Suppressor macrophage treated with lipopolysaccharide for 4 hours (primary cell): ENCODE measurements at places on chromosomes 1 and 21.

- DNase-seq: no peak
Measured at GRCh38 chr1:119834990-119835389, 23.7 kb upstream of the REG4 start.

DNA sequence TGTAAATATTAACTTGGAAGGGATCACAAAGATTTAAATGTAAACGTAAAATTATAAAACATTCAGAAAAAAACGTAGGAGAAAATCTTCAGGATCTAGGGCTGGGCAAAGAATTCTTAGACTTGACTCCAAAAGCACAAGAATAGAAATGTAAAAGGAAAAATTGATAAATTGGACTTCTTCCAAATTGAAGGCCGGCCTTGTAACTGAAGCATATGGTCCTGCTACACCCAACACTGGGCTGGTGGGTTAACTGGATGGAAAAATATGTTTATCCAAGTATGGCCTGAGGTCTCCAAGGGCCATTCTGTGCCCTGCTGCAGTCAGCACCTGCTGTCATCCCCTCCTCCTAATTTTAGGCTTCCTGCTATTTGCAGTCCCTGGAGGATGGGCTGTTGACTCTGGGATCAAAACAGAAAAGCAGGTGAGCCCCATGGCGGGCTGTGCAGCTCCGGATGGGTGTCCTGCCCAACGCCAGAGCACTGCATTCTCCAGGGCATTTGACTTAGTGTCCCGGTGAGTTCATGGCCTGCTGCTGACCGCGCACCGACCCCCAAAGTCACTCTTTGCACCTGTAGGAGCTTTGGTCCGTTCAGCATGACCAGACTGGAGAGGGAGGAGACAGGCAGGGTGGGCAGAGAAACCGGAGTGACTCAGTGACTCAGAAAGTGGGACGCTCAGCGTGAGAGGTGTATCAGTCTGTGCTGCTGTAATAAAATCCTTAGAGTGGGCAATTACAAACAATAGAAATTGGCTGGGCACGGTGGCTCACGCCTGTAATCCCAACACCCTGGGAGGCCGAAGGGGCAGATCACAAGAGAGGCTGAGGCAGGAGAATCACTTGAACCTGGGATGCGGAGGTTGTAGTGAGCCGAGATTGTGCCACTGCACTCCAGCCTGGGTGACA, 6.1 kb upstream of the AIRE start:
- no peak for DNase-seq

- DNase-seq: no peak
Measured at GRCh38 chr1:185388346-185388745, 71.3 kb upstream of the IVNS1ABP start.

GRCh38 chr1:27602462-27603308, 1.3 kb downstream of the AHDC1 start:
- DNase-seq: no peak

DNA sequence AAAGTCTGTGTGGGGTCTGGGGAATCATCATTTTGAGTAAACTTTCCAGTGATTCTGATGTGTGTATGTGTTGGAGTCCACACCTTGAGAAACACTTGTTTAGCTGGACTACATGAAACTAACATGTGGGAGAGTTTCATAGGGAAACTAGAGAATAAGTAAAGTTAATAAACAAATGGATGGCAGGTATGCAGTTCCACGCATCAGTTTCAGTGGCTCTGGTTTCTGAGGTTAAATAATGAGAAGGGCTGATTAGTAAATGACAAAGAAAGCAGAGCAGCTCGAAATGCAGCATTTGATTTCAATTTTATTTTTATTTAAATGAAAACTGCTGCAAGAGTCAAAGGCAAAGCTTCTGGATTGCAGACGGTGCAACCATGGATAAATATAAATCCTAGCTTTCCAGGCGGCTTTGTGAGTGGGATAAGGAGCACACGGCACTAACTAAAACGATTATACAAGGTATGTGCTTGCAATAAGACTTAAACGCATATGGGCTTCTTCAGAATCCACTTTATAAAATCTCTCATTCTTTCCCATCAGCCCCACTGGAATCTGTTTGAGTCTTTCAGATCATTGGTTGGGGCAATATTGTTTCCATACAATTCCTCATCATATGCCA, 310.7 kb downstream of the PLPP3 start:
- DNase-seq: no peak

- no peak for DNase-seq
Measured at GRCh38 chr1:91884459-91885212, 1.3 kb downstream of the TGFBR3 start.

- no peak for DNase-seq
Measured at GRCh38 chr1:203690730-203691129, 64.1 kb downstream of the ATP2B4 start.

GRCh38 chr21:43808832-43809251, 19.5 kb downstream of the RRP1 start:
- no peak for DNase-seq
